ENCODE measurements at places on chromosomes 11 and 22.
A peak's percentile ranks its signal among the peaks of the same experiment; 100 is the strongest.

DNA sequence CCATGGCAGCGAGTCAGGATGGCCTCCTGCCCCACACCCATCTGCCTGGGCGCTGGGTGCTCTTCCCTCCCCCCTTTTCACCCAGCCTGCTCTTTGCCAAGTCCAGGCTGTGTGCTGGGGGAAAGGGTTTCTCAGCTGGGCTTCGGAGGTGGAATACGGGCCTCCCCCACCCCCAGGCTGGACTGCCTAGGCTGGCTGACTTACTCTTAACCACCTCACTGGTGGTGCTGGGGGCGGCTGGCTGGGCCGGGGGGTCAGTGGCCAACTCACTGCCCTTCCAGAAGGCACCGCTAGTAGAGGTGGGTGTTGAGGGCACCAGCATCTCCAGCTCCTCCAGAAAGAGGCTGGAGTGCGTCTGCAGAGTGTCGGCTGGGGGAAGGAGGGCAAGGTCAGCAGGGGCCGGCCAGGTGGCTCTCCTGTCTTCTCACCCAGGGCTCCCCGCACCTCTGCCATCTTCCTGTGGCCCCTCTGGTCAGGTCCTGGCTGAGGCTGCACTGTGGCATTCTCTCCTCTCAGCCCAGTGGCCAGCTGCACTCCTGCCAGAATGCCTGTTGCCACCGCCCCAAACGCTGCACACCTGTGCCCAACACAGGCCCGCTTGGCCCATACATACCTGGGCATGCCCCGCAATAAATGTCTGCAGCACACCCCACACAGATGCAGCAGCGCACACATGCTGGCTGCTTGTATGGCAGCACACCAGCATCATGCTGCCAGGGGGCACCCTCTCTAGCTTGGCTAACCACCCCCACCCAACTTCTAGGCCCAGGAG, 9.7 kb downstream of the PITPNM1 start:
- no peaks in the 10 kb centered on the region for H3K4me1 ChIP-seq
- no peak overlapping the region for H3K4me3 ChIP-seq
- H3K36me3 ChIP-seq: no peaks in the 10 kb centered on the region
- DNase-seq: no peak
- no peaks in the 10 kb centered on the region for H3K27me3 ChIP-seq

- no peak overlapping the region for H3K27ac ChIP-seq
- H3K36me3 ChIP-seq: no peaks in the 10 kb centered on the region
- H3K27me3 ChIP-seq: no peaks in the 10 kb centered on the region
- no peak for DNase-seq
- H3K4me3 ChIP-seq: no peak overlapping the region
These were observed 2.8 kb downstream of the PISD start for GRCh38 chr22:31659246-31659645.

DNA sequence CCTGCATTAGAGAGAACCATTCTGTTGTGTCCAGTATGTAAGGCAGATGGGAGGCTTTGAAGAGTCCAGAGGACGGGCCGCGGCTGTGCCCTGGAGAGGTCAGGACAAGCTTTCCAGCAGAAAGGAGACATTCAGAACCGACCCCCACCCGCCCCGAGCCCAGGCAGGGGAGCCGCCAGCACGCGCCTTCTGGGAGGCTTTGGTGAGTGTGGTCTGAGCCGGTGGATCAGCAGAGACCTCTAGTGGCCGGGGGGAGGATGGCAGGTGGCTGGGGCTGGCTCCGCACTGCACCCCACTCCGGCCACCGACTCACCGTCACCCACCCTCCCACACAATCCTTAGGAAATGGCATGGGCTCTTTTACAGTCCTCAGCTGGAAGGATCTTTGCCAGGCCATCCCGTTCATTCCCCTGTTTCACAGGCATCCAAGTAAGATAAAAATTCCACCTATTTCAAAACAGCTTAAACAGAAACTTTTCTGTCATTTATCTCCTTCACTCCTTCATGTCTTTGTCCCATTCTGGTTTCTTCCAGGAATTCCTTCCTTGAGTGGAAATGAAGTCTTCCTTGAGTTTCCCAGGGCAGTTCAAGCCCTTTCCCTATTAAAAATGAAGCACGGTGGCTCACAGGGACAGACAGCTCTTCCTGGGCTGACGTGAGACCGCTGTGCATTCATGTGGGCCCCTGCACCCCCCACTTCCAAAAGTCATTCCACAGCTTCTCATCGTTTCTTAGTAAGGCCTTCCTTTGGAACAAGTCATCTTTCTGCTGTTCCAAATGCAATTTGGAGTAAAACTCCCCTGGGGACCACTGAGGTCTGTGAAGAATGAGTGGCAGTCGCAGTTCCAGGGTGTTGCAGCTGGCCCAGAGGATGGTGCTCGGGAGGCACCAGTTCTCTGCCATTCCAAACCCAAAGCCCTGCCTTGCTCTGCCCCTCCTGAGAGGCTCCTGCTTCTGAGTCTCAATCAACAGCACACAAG, 91.0 kb downstream of the FEZ1 start:
- no peaks in the 10 kb centered on the region for H3K27me3 ChIP-seq
- H3K27ac ChIP-seq: peak overlapping the region; percentile 61

GRCh38 chr11:44823868-44824267, 97.1 kb downstream of the TSPAN18 start:
- no peaks in the 10 kb centered on the region for H3K27me3 ChIP-seq
- H3K4me1 ChIP-seq: no peaks in the 10 kb centered on the region
- H3K4me3 ChIP-seq: no peak overlapping the region

GRCh38 chr11:64400102-64400501, 41.1 kb downstream of the RPS6KA4 start:
- H3K4me1 ChIP-seq: no peaks in the 10 kb centered on the region
- no peak overlapping the region for H3K4me3 ChIP-seq
- no peak overlapping the region for H3K27ac ChIP-seq
- DNase-seq: no peak

GRCh38 chr11:125947419-125948277, 1.8 kb downstream of the VSIG10L2 start:
- no peak overlapping the region for H3K4me3 ChIP-seq
- no peak overlapping the region for H3K27ac ChIP-seq
- DNase-seq: no peak
- peaks cover 16% of the 10 kb centered on the region for H3K4me1 ChIP-seq
- no peaks in the 10 kb centered on the region for H3K27me3 ChIP-seq
- no peaks in the 10 kb centered on the region for H3K36me3 ChIP-seq

GRCh38 chr11:120284272-120284671, 40.8 kb upstream of the TLCD5 start:
- no peaks in the 10 kb centered on the region for H3K36me3 ChIP-seq
- no peak overlapping the region for H3K27ac ChIP-seq
- H3K4me1 ChIP-seq: no peaks in the 10 kb centered on the region
- H3K27me3 ChIP-seq: no peaks in the 10 kb centered on the region
- H3K4me3 ChIP-seq: no peak overlapping the region
- DNase-seq: no peak

DNA sequence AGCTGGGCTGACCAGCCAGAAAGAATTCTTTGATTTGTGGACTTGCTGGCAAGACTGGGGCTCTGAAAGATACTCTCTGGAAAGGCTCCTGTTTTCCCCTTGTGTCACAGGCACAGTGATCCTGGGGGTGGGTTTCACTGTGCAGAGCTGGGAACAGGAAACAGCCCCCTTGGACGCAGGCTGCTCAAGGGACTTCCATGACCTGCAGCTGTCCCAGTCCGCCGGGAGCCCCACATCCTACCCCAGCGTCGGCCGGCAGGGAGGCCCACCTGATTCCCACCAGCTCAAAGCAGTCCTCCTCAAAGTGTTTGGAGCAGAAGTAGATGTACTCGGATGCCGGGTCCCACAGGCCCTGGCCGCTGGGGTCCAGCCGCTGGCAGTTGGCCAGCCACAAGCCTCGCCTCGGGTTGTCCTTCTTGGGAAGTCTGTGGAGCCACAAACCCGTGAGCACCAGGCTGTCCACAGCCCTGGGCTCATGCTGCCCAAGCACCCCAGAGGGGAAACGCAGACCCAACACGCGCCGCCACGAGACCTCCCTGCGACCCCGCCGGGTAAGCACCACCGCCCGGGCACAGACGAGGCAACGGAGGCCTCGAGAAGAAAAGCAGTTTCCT, 824 bp downstream of the THAP7 start:
- H3K27me3 ChIP-seq: no peaks in the 10 kb centered on the region
- H3K4me3 ChIP-seq: peak overlapping the region; percentile 65

- H3K4me1 ChIP-seq: no peaks in the 10 kb centered on the region
- no peaks in the 10 kb centered on the region for H3K36me3 ChIP-seq
- H3K27me3 ChIP-seq: no peaks in the 10 kb centered on the region
These were observed 861.6 kb downstream of the METTL15 start for GRCh38 chr11:28969832-28970231.

DNA sequence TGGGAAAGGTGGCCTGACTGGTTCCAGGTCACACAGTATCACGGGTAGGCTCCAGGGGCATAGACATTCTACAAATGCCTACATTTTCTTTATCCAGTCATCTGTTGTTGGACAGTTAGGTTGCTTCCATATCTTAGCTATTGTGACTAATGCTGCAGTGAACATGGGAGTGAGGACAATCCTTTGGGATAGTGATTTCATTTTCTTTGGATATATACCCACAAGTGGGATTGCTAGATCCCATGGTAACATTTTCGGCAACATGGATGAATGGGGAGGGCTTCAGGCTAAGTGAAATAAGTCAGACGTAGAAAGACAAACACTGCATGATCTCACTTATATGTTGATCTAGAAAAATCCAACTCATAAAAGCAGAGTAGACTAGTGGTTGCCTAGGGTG, 744.3 kb downstream of the NTM start:
- no peak overlapping the region for H3K4me3 ChIP-seq
- no peaks in the 10 kb centered on the region for H3K4me1 ChIP-seq
- no peaks in the 10 kb centered on the region for H3K27me3 ChIP-seq

DNA sequence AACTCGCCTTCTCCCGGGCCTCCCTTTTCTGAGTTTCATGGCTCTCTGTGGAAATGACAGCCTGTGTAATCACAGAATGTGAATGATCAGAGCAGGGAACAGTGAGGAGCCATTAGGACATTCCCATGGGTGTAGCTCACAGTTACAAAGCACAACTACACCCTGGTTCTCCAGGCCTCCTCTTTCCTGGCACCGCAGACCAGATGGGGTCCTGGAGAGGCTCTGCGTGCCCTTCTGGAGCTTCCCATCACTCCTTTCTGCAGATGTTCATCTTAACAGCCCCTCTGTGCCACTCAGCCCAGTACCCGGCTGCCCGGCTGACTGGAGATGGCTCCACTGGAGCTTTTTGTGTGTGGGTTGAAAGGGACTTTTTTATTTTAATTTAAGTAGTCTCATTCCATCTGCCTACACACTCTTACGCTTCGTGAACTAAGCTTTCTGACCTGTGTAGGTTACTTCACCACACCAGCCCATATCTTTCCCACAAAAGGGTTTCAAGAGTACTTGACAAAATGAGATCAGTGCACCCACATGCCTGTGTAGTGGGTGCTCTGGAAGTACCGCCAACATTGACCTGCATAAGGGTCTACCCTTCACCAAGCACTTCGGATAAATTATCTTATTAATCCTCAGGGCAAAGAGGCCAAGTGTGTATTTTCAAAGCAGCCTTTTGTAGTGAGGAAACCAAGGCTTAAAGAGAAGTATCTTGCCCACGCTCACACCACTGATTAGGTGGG, 29.8 kb downstream of the SREBF2 start:
- H3K27me3 ChIP-seq: no peaks in the 10 kb centered on the region
- peak overlapping the region; percentile 88 for H3K27ac ChIP-seq
- H3K4me3 ChIP-seq: no peak overlapping the region
- peaks cover 7% of the 10 kb centered on the region for H3K4me1 ChIP-seq
- peaks cover 4% of the 10 kb centered on the region for H3K36me3 ChIP-seq

GRCh38 chr22:17218341-17218740, 894 bp downstream of the ADA2 start:
- H3K4me3 ChIP-seq: no peak overlapping the region
- DNase-seq: no peak
- H3K27me3 ChIP-seq: no peaks in the 10 kb centered on the region
- no peaks in the 10 kb centered on the region for H3K36me3 ChIP-seq
- peaks cover 5% of the 10 kb centered on the region for H3K4me1 ChIP-seq

DNA sequence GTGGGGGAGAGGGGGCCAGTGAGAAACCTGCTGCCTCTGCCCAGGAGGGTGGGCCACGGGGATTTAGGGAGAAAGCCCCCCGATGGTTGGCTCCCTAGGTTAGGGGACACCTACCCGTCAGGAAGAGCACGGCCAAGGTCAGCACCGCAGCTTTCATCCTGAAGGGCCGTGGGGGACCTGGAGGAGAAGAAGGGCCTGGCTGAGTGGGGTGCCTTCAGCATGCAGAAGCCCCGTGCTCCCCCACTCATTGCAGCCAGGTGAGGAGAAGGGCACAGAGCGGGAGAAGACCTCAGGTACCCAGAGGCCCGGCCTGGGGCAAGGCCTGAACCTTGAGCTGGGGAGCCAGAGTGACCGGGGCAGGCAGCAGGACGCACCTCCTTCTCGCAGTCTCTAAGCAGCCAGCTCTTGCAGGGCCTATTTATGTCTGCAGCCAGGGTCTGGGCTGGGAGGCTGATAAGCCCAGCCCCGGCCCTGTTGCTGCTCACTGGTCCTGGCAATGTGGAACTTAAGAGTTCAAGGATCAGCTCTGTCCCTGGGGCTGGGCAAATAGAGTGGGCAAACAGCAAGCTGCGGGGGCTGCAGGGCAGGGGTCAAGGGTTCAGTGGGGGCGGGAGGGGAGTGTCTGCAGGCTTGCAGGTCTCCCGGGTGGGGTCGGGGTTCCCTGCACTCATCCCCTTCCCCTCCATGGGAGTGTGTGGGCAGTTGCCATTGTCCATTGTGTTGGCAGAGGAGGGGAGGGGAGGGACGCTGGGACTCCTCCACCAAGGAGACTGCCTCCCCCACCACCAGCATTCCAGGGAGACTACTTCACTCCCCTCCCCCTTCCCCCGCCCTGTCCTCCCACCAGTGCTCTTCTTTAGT, at the start of gene APOA1:
TSS of gene APOA1 (minus strand) at position 392 of the 861 bp plus-strand sequence. CDS start at position 157, 235 bp downstream.
- no peak for DNase-seq
- peak within 1 kb of the TSS; percentile 47 for H3K27ac ChIP-seq
- peaks cover 13% of the 10 kb centered on the region for H3K4me1 ChIP-seq

DNA sequence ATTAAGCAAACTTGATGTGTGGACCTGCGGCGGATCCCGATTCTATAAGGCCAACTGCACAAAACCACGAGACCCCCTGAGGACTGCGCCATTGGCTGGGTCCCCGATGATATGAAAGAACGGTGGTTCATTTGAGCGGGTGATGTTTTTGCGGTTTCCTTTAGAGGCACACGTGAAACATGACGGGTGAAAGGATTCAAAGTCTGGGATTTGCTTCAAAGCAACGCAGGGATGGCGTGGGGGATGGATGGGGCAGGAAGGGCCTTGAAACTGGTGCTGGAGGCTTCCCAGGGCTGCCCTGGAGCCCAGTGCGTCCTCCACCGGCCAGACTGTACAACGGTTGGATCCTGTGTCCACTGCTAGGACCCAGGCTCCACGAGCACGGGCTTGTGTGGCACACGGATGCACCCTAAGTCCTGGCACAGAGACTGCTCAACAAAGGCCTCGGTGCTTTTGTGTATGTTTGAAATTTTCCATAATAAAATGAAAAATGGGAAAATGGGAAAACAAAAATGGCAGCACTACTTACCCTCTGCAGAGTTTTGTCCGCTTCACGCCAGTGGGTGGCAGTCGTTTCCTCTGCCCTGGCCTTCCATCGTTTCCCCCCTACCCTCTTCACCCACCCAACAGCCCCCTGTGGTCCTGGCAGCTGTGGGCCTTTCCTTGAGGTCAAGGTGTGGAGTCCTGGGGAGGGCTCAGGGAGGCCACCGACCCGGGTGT, 3.6 kb downstream of the ASCL2 start:
- no peak overlapping the region for H3K27ac ChIP-seq
- peaks cover 15% of the 10 kb centered on the region for H3K27me3 ChIP-seq
- no peak overlapping the region for H3K4me3 ChIP-seq
- peaks cover 10% of the 10 kb centered on the region for H3K4me1 ChIP-seq
- DNase-seq: no peak

GRCh38 chr11:62546244-62546928, at the start of gene AHNAK:
AHNAK (minus strand) TSS chr11:62546806; CDS start chr11:62536098, 10,708 bp downstream.
- H3K27me3 ChIP-seq: no peaks in the 10 kb centered on the region
- H3K36me3 ChIP-seq: no peaks in the 10 kb centered on the region
- H3K4me1 ChIP-seq: peaks cover 42% of the 10 kb centered on the region
- peak within 1 kb of the TSS; percentile 98 for H3K27ac ChIP-seq
